ENCODE measurements at places on chromosomes 12 and 14.

- H3K4me1 ChIP-seq, result peaks cover 78% of the 10 kb centered on the region
- peaks cover 9% of the 10 kb centered on the region for H3K36me3 ChIP-seq
- no peak overlapping the region for H3K4me3 ChIP-seq
- no peak for DNase-seq
- peak overlapping the region; percentile 87 for H3K27ac ChIP-seq
Observed at GRCh38 chr12:120249266-120249874, 16.2 kb downstream of the PXN start.

DNA sequence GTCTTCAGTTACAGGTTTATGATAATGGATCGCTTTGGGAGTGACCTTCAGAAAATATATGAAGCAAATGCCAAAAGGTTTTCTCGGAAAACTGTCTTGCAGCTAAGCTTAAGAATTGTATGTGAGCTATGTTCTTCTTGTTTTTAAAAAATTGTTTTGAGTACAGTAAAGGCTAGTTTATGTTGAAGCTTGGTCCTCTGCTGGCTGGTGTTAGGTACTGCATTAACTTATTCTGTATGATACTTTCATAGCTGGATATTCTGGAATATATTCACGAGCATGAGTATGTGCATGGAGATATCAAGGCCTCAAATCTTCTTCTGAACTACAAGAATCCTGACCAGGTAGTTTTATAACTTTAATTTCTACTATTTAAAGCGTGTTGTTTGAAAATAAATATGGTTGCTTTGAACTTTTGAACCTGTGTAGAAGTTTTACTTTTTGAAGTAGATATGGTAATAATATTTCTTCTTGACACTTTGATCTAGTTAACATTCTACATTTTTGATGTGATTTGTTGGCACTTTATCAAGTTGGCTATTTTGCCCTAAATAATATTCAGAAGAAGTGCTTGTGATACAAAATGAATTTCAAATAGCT, 55.7 kb downstream of the VRK1 start:
- DNase-seq, result peak; percentile 4
- no peak overlapping the region for H3K4me3 ChIP-seq
- peaks cover 42% of the 10 kb centered on the region for H3K36me3 ChIP-seq
- H3K27ac ChIP-seq, result no peak overlapping the region
- no peaks in the 10 kb centered on the region for H3K27me3 ChIP-seq

GRCh38 chr12:97169889-97170567, 263.0 kb downstream of the NEDD1 start:
- peaks cover 3% of the 10 kb centered on the region for H3K27me3 ChIP-seq
- H3K36me3 ChIP-seq, result no peaks in the 10 kb centered on the region
- no peaks in the 10 kb centered on the region for H3K4me1 ChIP-seq
- DNase-seq, result no peak

- no peaks in the 10 kb centered on the region for H3K27me3 ChIP-seq
- DNase-seq, result no peak
- peaks cover under 1% of the 10 kb centered on the region for H3K4me1 ChIP-seq
- no peak overlapping the region for H3K4me3 ChIP-seq
- H3K36me3 ChIP-seq, result peaks cover 19% of the 10 kb centered on the region
- H3K27ac ChIP-seq, result no peak overlapping the region
Observed at GRCh38 chr14:50719911-50720759, 52.0 kb upstream of the SAV1 start.

GRCh38 chr14:68081489-68081888, 261.9 kb downstream of the RAD51B start:
- no peak overlapping the region for H3K4me3 ChIP-seq
- H3K27ac ChIP-seq, result no peak overlapping the region
- peaks cover 4% of the 10 kb centered on the region for H3K4me1 ChIP-seq
- H3K36me3 ChIP-seq, result no peaks in the 10 kb centered on the region

DNA sequence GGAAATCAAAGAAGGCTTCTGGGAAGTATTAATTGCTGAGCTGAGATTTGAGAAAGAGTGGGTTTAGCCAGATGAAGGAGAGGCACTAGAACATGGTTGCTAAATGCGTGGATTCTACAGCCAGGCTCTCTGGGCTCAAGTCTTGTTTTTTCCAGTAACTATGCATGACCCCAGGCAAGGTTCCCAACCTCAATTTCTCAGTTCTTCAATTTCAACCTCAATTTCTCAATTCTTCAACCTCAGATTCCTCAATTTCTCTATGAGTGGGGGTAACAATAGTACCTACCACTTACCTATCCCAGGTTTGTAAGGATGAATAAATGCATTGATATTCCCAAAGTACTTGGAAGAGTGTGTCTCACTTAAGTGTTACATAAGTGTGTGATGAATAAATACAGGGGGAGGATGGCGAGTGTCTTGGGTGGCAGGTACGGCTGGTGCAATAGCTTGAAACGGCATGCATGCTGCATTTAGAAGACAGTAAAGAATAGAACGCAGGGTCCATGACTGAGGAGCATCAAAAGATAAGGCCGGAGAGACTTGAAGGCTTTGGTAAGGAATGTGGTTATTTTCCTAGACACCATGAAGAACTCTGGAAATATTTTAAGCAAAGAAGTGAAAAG, 149.1 kb upstream of the ATP2B1 start:
- H3K27ac ChIP-seq, result peak overlapping the region; percentile 1
- H3K27me3 ChIP-seq, result no peaks in the 10 kb centered on the region
- H3K36me3 ChIP-seq, result no peaks in the 10 kb centered on the region
- H3K4me1 ChIP-seq, result peaks cover 70% of the 10 kb centered on the region
- no peak overlapping the region for H3K4me3 ChIP-seq

DNA sequence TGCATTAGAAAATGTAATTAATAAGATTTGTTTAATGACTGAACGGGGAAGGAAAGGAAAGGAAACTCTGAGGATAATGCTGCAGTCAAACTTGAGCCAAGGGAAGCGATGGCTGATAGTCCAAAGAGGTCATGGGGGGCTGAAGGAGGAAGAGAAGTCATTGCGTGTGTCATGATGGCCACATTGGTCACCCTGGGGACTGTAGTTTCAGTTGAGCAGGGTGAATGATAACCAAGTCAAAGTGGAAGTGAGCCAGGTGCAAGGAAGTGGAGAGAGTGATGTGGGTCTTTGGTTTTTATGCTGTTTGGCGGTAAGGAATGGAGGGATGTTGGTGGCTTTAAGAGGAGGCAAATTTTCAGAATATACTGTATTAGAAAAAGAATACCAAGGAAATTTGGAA, 21.6 kb downstream of the C12orf75 start:
- H3K27ac ChIP-seq, result peak overlapping the region; percentile 6
- peaks cover 25% of the 10 kb centered on the region for H3K4me1 ChIP-seq
- H3K4me3 ChIP-seq, result no peak overlapping the region
- peaks cover 13% of the 10 kb centered on the region for H3K36me3 ChIP-seq
- H3K27me3 ChIP-seq, result no peaks in the 10 kb centered on the region

GRCh38 chr14:38883127-38883526, 219.9 kb downstream of the SEC23A start:
- no peak for DNase-seq
- H3K4me3 ChIP-seq, result no peak overlapping the region
- no peak overlapping the region for H3K27ac ChIP-seq
- H3K36me3 ChIP-seq, result no peaks in the 10 kb centered on the region

DNA sequence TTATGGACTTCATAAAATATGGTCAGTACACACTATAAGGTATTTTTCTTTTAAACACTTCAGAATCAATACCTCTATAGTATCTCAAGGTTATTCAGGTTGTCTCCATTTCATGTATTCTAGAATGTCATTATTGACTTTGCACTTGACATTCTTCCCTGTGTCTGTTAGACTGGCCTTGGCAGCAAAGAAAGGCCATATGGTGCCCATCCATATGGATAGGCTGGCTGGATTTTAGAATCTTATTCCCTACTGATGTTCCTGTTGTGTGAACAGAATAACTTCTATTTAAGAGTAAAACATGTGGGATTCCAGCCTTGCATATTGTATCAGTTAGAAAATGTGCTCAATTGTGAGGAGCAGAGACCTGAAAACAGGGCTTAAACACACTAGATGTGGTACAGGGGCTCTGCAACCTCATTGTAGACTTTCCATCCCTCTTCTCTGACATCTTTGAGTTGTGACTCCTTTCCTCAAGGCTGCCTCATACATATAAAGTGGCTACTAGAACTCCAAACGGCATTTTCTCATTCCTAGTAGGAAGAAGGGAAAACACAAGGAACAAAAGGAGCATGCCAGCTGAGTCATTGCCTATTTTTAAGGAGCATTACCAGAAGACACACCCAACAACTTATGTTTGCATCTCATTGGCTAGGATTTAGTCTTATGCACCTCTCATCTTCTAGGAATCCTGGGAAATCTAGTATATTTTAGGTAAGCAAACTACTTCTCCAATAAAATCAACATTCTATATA, 221.2 kb upstream of the TMPO start:
- H3K27ac ChIP-seq, result no peak overlapping the region
- H3K4me3 ChIP-seq, result no peak overlapping the region
- H3K36me3 ChIP-seq, result no peaks in the 10 kb centered on the region
- H3K4me1 ChIP-seq, result no peaks in the 10 kb centered on the region
- no peak for DNase-seq

DNA sequence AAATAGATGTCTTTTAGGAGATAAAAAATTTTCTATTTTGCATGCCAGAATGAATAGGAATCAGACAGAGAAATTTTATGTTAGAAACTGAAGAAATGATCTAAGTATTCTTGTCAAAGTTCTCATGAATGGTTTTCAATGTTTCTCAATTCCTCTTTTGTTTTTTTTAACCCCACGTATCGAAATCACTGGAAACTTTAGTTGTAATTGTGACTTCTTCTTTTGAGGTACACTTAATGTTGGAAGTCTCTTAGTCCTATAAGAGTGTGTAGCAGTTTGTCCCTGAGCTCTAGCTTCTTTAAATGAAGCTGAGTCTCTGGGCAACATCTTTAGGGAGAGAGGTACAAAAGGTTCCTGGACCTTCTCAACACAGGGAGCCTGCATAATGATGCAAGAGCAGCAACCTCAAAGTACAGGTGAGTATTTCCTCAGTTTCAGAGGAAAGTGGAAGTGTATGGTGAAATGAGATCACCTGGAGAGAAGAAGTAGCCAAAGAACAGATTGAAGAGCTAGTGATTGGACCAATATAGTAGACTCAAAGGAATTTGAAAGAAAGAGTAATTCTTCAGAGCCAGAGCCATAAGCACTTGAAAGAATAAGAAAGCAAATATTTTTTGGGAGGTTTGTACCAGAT, at the start of gene CLEC6A:
CLEC6A (plus strand) TSS at position 236 of the 634 bp plus-strand sequence; CDS start at position 386, 150 bp downstream.
- peaks cover 8% of the 10 kb centered on the region for H3K4me1 ChIP-seq
- DNase-seq, result no peak
- H3K27ac ChIP-seq, result no peak within 1 kb of the TSS

DNA sequence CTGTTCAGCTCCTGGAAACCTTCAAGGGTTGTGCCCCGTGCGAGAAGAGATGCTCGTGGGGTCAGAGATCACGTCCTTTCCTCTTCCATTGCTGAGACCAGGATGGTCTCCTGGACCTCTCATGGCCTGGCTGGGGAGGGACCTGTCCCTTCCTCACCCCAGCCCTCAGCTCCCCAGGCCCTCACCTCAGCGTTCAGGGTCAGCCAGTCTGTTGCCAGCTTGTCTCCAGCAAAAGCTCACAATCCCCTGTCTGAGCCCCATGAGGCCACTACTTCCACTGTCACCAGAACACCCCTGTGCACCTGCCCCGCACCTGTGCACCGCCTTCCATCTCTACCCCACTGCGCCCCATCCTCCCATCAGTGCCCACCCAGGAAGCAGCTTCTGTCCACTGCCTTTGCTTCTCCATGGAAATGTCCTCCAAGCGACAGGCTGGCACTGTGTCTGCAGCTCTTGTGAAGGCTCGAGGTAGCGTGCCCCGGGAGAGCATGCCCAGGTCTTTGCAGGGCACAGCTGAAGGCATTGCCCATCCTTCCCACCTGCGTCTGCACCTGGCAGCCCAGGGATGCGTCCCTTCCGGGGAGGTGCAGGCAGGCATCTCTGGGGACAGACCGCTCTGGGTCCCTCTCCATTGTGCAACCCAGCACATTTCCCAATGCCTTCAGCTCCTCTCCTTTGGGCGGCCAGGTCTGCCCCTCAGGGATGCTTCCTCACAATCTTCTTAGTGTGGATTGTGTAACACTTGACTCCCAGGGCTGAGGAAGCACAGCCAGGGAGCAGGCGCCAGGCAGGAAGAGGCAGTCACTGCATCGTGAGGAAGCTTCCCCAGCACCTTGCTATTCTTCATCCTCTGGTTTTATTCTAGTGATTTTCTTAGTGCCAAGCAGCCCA, 179.6 kb downstream of the ADGRD1 start:
- no peak for DNase-seq
- H3K27me3 ChIP-seq, result no peaks in the 10 kb centered on the region
- H3K4me1 ChIP-seq, result peaks cover 1% of the 10 kb centered on the region
- no peak overlapping the region for H3K27ac ChIP-seq

DNA sequence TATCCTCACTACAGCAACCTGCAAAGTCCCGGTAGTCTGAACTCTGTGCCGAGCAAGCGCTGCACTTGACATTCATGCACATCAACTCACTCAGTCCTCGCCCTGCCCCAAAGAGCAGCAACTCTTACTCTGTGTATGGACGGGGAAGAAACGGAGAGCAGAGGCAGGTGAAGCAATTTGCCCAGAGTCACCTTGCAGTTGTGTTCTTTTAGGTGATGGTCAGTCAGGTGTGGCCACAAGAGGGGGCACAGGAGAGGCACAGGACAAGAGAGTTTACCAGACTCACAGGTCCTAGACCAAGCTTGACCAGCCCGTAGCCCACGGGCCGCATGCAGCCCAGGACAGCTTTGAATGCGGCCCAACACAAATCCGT, 39.1 kb downstream of the TSPAN11 start:
- no peaks in the 10 kb centered on the region for H3K4me1 ChIP-seq
- H3K27me3 ChIP-seq, result peaks cover 8% of the 10 kb centered on the region
- DNase-seq, result no peak
- no peak overlapping the region for H3K4me3 ChIP-seq
- H3K36me3 ChIP-seq, result no peaks in the 10 kb centered on the region

- no peaks in the 10 kb centered on the region for H3K4me1 ChIP-seq
- no peaks in the 10 kb centered on the region for H3K36me3 ChIP-seq
- H3K27me3 ChIP-seq, result no peaks in the 10 kb centered on the region
- no peak overlapping the region for H3K27ac ChIP-seq
Observed at GRCh38 chr12:52774629-52775250, 2.4 kb downstream of the KRT76 start.

GRCh38 chr12:123131879-123132402, 18.9 kb downstream of the PITPNM2 start:
- peak overlapping the region; percentile 55 for H3K27ac ChIP-seq
- DNase-seq, result peak; percentile 30
- H3K4me1 ChIP-seq, result peaks cover 44% of the 10 kb centered on the region
- H3K4me3 ChIP-seq, result peak overlapping the region; percentile 32
- peaks cover 5% of the 10 kb centered on the region for H3K36me3 ChIP-seq

DNA sequence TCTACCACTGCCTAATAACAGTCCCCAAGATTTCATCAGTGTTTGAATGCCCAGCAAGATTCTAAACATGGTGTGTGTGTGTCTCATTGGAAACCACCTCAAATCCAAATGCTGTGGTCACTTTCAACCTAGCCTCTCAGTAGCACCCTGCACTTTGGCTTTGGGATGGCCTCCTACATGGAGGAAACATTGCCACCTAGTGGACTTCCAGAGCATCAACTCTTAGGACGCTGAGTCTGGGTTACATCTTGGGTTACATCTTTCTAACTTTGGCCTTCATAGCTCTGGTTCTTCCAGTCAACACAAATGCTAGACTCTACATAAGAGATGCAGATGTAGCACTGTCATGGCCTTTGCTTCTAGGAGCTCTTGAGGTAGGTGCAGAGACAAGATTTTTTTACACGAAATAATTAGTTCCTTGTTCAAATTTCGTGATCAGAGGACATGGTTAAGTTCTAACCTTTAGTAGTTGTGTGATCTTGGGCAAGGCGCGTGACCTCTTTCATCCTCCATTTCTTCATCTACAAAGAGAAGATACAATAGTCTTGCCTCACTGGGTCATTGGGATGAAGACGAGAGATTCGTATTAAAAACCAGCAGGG, 113.5 kb upstream of the VASH1 start:
- peak; percentile 12 for DNase-seq
- no peak overlapping the region for H3K27ac ChIP-seq
- H3K4me3 ChIP-seq, result no peak overlapping the region
- no peaks in the 10 kb centered on the region for H3K4me1 ChIP-seq
- H3K36me3 ChIP-seq, result no peaks in the 10 kb centered on the region
